ENCODE measurements at places on chromosomes 3 and 15. TPM values are rescaled to one million over a fixed set of nuclear protein-coding genes. Genes with fewer than 3 reads are reported as not detected.

DNA sequence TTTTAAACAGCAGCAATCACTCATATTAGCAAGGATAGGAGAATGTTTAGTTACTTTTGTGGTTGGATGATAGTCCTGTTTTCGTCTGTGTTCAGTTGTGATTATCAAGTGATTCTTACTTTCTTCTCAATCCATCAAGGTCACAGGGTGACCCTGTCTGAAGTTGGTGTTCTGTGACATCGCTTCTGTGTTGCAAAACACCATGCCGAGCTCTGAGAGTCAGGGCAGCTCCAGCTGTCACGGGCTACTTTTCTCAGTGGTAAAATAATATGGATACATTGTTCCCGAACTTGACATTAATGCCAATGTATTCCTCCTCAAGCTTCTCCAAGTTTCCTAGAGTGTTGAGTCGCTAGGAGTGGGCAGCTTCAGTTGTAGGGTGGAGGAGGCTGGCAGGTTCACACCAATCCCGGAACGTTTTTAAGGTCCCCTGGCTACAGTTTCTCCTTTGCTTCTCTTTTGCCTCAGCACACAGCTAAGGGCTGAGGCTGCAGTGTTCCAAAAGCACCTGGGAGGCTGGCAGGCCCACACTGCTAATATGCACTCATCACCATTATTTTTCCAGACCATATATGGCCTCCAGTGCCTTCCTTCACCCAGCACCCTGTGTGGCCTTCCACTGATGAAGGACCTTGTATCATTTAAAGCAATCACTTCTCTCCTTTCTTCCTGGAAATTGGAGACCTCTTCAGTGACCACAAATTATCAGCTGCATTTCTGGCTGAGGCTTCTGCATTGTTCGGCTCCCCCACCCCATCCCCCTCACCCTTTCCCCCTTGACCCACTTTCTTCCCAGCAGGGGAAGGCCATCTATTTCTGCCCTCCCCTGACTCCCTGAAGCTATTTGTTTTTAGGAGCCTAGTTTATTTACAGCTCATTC is 25.8 kb downstream of the COLQ start:
- H3K36me3 ChIP-seq: no peaks in the 10 kb centered on the region
- peak overlapping the region; percentile 26 for H3K27ac ChIP-seq
- H3K4me1 ChIP-seq: peaks cover 14% of the 10 kb centered on the region
- no peak overlapping the region for H3K4me3 ChIP-seq
- DNase-seq: no peak

DNA sequence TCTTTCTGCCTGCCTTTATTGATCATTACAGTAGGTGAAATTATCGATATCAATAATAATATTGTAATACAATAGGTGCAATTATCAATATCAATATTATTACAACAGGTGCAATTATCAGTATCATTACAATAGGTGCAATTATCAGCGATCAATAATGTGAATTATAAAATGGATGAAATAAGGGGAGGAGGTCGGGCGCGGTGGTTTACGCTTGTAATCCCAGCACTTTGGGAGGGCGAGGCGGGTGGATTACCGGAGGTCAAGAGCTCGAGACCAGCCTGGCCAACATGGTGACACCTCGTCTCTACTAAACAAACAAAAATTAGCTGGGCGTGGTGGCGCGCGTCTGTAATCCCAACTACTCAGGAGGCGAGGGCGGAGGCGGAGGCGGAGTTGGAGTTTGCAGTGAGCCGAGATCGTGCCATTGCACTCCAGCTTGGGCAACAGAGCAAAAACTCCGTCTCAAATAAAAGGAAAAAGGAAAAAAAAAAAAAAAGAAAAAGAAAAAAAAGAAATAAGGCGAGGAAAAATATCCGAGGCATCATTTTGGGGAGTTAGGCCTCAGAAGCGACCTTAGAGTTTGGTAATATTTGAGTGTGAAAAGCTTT is 611 bp upstream of the BNIP2 start:
- H3K4me3 ChIP-seq: peak overlapping the region; percentile 97
- peaks cover 32% of the 10 kb centered on the region for H3K4me1 ChIP-seq
- no peaks in the 10 kb centered on the region for H3K27me3 ChIP-seq
- H3K36me3 ChIP-seq: peaks cover 4% of the 10 kb centered on the region
- H3K27ac ChIP-seq: peak overlapping the region; percentile 99

- H3K4me1 ChIP-seq: no peaks in the 10 kb centered on the region
- H3K36me3 ChIP-seq: no peaks in the 10 kb centered on the region
- H3K27me3 ChIP-seq: no peaks in the 10 kb centered on the region
- no peak overlapping the region for H3K4me3 ChIP-seq
Measured at GRCh38 chr3:1232276-1232675, 139.5 kb downstream of the CNTN6 start.

DNA sequence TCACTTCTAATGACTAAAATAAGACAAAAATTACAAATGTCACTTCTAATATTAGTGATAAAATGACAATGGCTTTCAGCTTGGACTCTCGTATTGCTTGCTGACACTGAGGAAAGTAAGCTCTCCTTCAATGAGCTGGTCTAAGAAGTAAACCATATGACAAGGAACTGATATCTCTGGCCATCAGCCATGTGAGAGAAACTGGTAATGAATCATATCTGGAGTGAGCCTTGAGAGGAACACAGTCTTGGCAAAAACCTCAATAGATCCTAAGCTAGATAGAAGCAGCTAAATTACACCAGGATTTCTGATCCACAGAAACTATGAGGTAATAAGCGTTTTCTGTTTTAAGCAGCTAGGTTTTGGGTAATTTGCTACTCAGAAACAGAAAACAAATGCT is 1575.1 kb downstream of the OTOL1 start:
- H3K27me3 ChIP-seq: no peaks in the 10 kb centered on the region
- no peak overlapping the region for H3K4me3 ChIP-seq
- no peaks in the 10 kb centered on the region for H3K4me1 ChIP-seq
- H3K27ac ChIP-seq: no peak overlapping the region
- no peaks in the 10 kb centered on the region for H3K36me3 ChIP-seq
- DNase-seq: no peak

- H3K4me1 ChIP-seq: peaks cover 9% of the 10 kb centered on the region
- H3K4me3 ChIP-seq: peak overlapping the region; percentile 96
- H3K36me3 ChIP-seq: no peaks in the 10 kb centered on the region
- no peaks in the 10 kb centered on the region for H3K27me3 ChIP-seq
Measured at GRCh38 chr15:68228143-68228970, 1.2 kb downstream of the CLN6 start.

DNA sequence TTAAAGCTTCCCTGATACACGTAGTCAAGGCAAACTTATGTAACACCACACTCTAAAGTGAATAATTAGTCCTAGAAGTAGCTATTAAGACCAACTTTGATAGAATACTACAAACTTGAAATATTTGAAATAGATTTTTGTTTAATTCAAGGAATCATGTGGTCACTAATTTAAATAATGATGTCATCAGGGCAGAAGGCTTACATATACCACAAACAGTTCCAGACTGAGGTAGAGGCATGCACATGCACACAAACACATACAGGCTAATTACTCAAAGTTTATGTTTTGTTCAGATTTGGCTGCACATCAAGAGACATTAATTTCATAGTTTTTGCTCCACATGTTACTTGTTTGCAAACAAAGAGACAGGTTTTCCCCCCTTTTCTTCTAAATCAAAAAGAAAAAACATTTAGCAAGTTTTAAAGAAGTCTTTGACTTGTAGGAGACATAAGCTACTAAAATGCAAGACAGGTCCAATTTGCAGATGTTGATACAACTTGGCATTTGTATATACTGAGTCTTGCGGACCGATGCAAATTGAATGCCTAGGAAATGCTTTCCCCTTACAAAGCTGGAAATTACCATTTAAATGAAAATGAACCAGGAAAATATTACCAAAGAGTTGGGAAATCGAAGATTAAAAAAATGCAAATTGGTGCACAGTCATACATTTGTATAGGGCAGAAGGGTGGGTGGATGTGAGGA is 594.8 kb downstream of the MAGI1 start:
- H3K36me3 ChIP-seq: peaks cover 14% of the 10 kb centered on the region
- DNase-seq: no peak
- no peaks in the 10 kb centered on the region for H3K27me3 ChIP-seq
- H3K27ac ChIP-seq: no peak overlapping the region

DNA sequence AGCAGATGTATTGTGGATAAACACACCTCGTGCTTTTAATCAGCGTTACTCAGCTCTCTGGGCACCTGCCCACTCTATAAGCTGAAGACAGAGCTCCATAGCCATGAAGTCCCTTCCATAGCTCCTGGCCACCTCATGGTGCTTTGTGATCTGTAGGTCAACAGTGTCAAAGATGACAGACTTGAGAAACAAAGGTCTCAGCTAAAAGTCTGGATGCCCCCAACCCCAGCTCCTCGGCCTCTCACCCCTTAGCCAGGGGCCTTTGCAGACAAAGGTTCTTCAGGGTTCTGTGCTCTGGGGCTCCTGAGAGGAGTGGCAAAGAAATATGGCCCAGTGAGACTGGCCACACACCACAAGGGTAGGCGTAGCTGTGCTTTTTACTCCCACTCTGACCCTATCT is 168.6 kb downstream of the KLF13 start:
- no peaks in the 10 kb centered on the region for H3K27me3 ChIP-seq
- no peak overlapping the region for H3K4me3 ChIP-seq
- H3K4me1 ChIP-seq: peaks cover 7% of the 10 kb centered on the region
- H3K36me3 ChIP-seq: no peaks in the 10 kb centered on the region
- no peak overlapping the region for H3K27ac ChIP-seq
- DNase-seq: no peak

- no peak overlapping the region for H3K4me3 ChIP-seq
- no peaks in the 10 kb centered on the region for H3K4me1 ChIP-seq
- H3K36me3 ChIP-seq: no peaks in the 10 kb centered on the region
- no peak overlapping the region for H3K27ac ChIP-seq
- no peak for DNase-seq
Measured at GRCh38 chr3:56257826-56258225, 210.4 kb downstream of the ERC2 start.

- H3K27ac ChIP-seq: no peak overlapping the region
- no peaks in the 10 kb centered on the region for H3K36me3 ChIP-seq
- no peaks in the 10 kb centered on the region for H3K27me3 ChIP-seq
- no peak for DNase-seq
- no peak overlapping the region for H3K4me3 ChIP-seq
Measured at GRCh38 chr3:102570511-102570910, 135.7 kb downstream of the ZPLD1 start.

DNA sequence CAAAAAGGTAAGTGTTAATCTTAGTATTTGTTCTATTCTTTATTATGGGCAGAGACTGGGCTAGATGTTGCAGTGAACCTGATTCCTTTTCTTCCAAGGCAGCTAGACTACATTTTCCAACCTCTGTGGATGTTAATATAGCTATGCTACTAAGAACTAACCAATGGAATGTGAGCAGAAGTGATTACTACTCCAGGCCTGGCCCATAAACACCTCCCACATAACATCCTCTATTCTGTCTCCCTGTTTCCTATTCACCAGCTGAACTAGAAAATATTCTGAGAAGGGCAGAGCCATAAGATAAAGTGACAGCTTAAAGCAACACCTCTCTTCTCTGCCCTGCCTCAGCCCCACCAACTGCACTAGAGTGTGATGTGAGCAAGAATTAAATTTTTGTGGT is 29.4 kb downstream of the CD200R1L start:
- no peak overlapping the region for H3K27ac ChIP-seq
- H3K4me1 ChIP-seq: peaks cover under 1% of the 10 kb centered on the region
- no peak overlapping the region for H3K4me3 ChIP-seq
- H3K36me3 ChIP-seq: no peaks in the 10 kb centered on the region

GRCh38 chr15:48177383-48177765 is 721 bp downstream of the MYEF2 start:
- H3K36me3 ChIP-seq: no peaks in the 10 kb centered on the region
- H3K4me1 ChIP-seq: peaks cover 3% of the 10 kb centered on the region
- peak overlapping the region; percentile 63 for H3K4me3 ChIP-seq
- no peak for DNase-seq
- H3K27ac ChIP-seq: peak overlapping the region; percentile 72

- H3K27me3 ChIP-seq: no peaks in the 10 kb centered on the region
- no peak for DNase-seq
- no peaks in the 10 kb centered on the region for H3K36me3 ChIP-seq
- no peak overlapping the region for H3K27ac ChIP-seq
- H3K4me1 ChIP-seq: no peaks in the 10 kb centered on the region
Measured at GRCh38 chr15:43255376-43255775, 11.4 kb downstream of the TGM5 start.

DNA sequence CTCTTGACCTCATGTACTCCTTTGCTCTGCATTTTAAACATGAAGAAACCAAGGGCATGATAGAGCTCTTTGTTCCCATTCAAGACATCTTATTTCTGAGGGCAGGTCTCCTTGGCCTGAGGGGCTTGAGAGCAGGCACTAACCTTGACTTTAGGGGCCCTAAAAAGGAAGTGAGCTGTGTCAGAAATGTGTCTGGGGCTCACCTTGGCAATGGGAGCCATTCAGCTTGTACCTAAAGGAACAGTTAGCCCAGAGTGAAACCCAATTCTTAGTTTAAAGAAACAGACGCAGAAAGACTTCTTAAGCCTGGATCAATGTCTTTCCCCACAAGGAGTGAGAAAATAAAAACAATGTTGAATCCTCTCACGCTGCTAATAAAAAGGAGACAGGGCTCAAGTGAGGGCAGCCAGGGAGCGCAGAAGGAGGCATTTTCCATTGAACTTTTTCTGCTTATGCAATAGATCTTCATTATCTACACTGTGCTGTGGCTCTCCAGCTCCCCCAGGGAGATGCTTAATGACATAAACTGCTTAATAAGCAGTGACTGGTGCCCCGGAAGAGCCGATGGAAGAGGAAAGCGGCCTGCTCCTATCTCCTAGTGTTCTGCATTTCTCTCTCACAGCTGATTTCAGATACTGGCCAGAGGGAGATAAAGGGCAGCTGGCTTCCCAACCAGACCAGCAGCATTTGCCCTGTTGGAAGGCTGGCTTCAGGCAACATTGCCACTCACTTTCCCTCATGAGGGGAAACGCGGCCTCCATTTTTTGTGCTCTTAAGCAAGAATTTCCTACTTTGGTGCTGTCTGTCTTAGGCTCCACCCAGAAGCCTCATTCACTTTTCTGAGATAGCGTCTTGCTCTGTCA is 152.0 kb downstream of the OPA1 start:
- no peaks in the 10 kb centered on the region for H3K36me3 ChIP-seq
- no peak overlapping the region for H3K27ac ChIP-seq
- no peaks in the 10 kb centered on the region for H3K4me1 ChIP-seq
- no peak for DNase-seq
- H3K4me3 ChIP-seq: no peak overlapping the region

DNA sequence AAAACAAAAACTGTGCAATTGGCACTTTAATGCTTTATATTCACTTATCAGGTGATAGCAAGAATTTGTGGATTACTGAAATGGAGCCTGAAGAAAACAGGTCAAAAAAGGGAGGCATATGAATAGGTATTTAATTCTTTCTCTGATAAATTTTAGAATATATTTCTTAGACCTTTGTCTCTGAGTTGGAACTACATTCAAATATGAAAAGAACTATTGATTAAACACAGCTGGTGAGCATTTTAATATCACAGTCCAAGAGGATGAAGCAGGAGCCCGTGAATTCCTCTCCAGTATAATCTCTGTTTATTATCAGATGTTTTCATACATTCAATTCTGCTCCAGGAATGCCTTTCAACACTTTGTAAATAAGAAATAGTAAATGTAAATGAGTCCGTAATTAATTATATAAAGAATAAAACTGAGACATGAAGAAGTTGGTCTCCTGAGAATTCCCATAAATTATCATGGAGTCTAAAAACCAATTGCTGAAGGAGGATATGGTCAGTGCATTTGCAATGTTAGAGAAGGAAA is 86.3 kb upstream of the ARHGEF26 start:
- no peak overlapping the region for H3K4me3 ChIP-seq
- no peaks in the 10 kb centered on the region for H3K36me3 ChIP-seq
- no peak overlapping the region for H3K27ac ChIP-seq
- H3K4me1 ChIP-seq: no peaks in the 10 kb centered on the region
- no peaks in the 10 kb centered on the region for H3K27me3 ChIP-seq

The INSYN1 gene
- 120 TPM for polyA plus RNA-seq

The ALS2CL gene
- 12.4 TPM for polyA plus RNA-seq

The EPHB3 gene
- polyA plus RNA-seq: 1.4 TPM

The CHRM5 gene
- polyA plus RNA-seq: not detected

The SEMA6D gene
- polyA plus RNA-seq: 3.1 TPM

The KIF7 gene
- 1.3 TPM for polyA plus RNA-seq

The ALDH1A3 gene
- polyA plus RNA-seq: 0.91 TPM

The FAM81A gene
- polyA plus RNA-seq: 4.6 TPM

Measured in heart left ventricle (tissue), 16 donors.